ENCODE measurements at places on chromosomes 5 and 9.
A peak's percentile ranks its signal among the peaks of the same experiment; 100 is the strongest.

DNA sequence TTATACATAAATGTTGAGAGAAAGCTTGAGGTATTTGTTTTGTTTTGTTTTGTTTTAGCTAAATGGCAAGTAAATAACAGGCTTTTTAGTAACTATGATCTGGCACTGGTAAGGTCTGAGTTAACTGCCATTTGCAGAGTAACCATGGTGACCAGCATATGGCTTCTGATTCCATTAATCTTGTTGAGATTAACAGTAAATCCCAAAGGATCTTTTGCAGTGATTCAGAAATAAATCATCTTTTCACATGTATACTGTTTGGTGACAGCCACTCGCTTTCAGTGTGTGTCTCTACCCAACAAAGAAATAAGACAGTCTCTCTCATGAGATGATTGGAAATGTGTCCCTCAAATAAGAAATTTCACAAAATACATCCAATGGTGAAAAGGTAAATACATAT, 235.6 kb downstream of the RAB3C start:
- no peak for DNase-seq

- no peak for DNase-seq
These were observed 353.7 kb downstream of the CSNK1G3 start for GRCh38 chr5:123865641-123866040.

DNA sequence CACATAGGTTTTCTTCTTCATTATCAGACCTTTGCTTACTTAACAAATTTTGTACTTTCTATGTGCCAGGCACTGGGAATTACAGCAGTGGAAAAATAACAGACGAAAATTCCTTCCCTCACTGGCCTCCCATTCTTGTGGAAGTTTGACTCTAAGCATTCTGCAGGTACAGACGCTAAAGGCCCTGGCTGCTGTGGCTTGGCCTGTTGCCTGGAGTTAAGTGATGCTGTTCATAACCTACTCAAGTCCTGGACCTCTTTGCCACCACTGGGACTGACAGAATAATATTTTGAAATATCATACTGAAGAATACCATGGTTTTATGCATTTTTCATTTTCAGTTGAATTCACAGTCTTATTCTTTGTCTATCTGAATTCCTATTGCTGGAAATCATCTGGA, 97.3 kb upstream of the SPATA31C2 start:
- DNase-seq: no peak

- DNase-seq: peak; percentile 15
These were observed 7.6 kb downstream of the IL9 start for GRCh38 chr5:135887881-135888614.

- DNase-seq: no peak
These were observed 72.3 kb upstream of the BOD1 start for GRCh38 chr5:173688703-173689102.

DNA sequence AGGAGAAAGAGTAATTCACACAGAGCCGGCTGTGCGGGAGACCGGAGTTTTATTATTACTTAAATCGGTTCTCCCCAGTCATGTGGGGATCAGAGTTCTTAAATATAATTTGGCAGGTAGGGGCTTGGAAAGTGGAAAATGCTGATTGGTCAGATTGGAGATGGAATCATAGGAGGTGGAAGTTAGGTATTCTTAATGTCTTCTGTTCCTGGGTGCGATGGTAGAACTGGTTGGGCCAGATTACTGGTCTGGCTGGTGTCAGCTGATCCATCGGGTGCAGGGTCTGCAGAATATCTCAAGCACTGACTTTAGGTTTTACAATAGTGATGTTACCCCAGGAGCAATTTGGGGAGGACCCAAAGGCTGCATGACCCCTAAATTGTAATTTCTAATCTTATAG, 4.6 kb upstream of the CERCAM start:
- no peak for DNase-seq

- DNase-seq: no peak
These were observed 33.1 kb upstream of the SETD9 start for GRCh38 chr5:56876327-56876726.

All from fibroblast of skin of back (primary cell).